Adipocyte (in vitro differentiated cells): ENCODE measurements at places on chromosomes 13 and 19.

GRCh38 chr13:42990291-42991232, 1.5 kb downstream of the EPSTI1 start:
- DNase-seq: peak; percentile 50

DNA sequence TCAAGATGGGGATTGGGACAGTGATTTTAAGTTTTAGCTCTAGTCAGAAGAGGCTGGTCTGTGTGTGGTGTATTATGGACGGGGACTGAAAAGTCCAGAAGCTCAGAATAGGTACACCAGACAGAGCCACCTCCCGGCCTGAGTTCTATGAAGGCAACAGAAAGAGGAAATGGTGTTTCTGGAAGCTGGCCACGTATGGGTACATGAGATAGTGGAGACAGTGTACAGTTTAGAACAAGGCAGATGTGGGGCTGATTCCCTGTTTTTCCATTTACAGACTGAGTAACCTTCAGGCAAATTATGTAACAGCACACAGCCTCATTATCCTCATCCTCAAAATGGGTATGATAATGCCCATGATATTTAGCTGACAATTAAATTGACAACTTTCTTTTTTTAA, 1.3 kb downstream of the ZNF175 start:
- no peak for DNase-seq

- no peak for DNase-seq
Observed at GRCh38 chr13:73945871-73946270, 188.3 kb downstream of the KLF12 start.

DNA sequence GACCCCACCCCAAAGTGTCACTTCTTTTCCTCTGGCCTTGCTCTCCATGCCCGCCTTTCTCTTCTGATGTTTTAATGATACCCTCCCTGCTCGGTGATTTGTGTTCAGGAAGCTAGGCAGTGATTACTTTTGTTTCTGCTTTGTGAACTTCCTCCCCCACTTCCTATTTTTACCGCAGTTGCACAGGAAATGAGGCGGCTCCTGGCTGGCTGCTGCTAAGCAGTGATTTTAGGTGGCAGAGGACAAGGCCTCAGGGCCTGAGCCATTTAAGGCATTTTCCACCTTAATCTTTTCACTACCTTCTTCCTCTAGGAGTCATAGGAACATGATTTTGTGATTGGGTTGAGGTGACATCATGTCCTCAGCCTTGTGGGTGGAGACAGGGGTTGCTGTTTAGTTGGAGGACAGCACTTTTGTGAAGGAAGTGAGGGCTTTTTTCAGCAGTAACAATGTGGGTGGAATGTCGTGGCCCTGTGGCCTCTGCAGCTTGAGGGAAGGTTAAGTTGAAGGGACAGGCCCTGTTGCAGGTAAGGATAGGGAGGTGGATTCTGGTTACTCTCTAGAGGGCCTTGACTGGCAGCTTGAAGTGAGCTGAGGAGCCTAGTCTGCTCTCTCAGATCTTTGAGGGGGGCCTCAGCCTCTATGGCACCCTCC, 15.7 kb downstream of the GARRE1 start:
- peak; percentile 58 for DNase-seq

GRCh38 chr13:87777387-87777786, 106.2 kb downstream of the SLITRK5 start:
- no peak for DNase-seq

DNA sequence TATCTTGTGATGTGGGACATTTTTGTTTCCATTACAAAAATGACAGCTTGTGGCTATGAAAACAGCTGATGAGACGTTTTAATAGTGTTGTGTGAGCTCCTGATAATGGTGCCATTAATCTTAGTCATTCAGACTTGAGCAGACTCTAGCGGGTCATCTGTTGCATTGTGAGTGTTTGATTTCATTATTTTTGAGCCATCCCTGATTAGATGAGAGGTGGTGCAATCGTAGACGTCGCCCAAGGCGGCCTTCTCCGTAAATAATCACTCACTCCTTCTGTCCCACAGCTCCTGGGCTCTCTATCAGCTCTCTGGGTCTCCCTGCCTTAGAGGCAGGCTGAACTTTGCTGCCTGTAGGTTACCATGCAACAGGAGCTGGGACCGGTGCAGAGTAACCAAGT, 528.0 kb upstream of the SGCG start:
- no peak for DNase-seq

DNA sequence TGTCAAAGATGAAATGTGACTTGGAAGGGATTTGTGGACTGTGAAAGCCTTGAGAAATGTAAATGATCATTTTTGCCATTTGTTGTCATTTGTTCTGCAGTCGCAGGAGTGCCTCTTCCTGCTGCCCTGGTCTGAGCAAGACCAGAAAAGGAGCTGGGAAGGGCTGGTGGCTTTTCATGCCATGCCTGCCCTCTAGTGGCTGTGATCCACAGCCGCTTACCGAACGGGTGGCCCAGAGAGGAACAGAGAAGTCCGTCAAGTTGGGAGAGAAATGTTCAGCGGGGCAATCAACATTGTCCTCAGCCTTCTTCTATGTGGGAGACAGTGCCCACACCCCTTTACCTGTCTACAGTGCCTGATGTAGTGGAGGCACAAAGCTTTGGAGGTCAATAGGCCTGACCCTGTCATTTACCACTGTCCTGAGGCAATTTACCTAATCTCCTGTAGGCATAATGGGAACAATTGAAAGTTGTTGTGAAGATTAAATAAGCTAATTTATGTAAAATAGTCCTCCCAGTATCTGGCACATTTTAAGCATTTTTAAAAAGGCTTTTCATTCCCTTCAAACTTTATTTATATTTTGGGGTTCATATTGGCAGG, 224.5 kb downstream of the B3GLCT start:
- DNase-seq: peak; percentile 92

GRCh38 chr19:43464134-43464775, 1.2 kb downstream of the LYPD3 start:
- DNase-seq: peak; percentile 83

DNA sequence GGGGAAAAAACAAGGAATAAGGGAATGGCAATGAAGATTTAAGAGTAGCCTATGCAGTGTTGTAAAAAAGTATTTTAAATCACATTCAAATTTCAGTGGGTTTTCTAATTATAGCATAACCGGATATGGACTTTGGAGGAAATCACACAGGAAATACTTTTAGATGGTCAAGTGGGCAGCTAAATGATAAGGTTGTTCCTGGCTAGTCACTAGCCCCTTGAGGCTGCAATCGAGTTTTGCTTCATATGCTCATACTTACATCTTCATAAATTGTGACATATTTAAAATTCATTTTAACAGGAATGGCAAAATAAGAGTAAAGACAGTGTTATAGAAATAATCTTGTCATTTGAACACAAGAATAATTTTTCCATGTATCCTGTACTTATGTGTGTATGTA, 88.9 kb downstream of the WDFY2 start:
- DNase-seq: no peak

- peak; percentile 64 for DNase-seq
Observed at GRCh38 chr19:47228937-47229675, 1.9 kb downstream of the BBC3 start.

DNA sequence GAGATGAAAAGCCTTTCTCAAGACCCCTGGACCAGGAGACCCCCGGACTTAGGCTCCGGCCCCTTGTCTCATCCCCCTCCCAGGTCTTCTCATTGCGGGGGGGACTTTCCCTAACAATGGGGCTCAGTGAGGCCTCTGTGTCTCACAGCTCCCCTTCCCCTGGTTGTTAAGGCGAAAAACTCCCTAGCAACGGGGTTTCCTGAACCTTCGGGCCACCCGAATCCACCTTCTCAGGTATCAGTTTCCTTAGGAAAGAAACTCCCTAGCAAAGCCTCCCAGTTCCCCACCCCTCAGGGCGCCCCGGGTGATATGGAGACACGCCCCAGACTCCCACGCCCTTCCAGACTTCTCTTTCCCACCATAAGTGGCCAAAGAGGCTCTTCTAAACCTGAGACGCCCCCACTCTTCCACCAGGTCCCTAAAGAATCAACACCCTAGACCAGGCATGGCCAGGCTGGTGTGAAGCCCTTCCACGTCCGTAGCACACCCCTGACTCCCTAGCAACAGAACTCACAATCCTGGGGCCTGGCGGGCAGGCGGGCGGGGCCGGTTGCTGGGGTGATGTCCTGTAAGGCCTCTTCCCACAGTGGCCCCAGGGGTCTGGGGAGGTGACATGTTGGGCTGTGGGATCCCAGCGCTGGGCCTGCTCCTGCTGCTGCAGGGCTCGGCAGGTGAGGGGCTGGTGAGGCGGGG, at the start of gene TMEM190:
Gene TMEM190, plus strand, starts transcription at position 586 of the 693 bp plus-strand sequence. Its CDS starts 28 bp downstream, at position 614.
- DNase-seq: no peak
